ENCODE measurements at places on chromosomes 6 and 20.

DNA sequence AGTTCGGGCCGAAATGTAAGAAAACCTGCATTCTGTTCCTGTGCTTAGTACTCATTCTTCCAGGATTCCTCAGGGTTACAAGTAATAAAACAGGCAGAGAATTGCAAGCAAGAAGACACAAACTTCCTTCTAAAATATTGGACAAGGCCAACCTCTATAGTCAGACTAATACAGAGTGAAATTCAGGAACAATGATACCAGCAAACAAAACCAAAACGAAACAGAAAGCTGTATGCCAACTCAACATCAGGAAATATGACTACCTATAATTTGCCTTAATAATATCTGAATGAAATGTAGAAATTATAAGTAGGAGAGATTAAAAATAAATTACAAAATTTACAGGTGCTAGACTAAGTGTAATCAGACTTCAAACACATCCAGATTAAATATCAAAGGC lies 238.8 kb downstream of the HIVEP2 start:
- no peak for DNase-seq

- no peak for DNase-seq
These were observed 32.2 kb upstream of the IPCEF1 start for GRCh38 chr6:154388803-154389202.

GRCh38 chr6:44119704-44120262 lies 7.5 kb downstream of the MRPL14 start:
- no peak for DNase-seq

GRCh38 chr6:18388942-18389341 lies 1.8 kb downstream of the RNF144B start:
- DNase-seq: peak; percentile 77

- DNase-seq: no peak
These were observed 628 bp upstream of the CHRNA4 start for GRCh38 chr20:63361519-63362435.

GRCh38 chr20:10781526-10781925 lies 107.7 kb upstream of the JAG1 start:
- DNase-seq: no peak

DNA sequence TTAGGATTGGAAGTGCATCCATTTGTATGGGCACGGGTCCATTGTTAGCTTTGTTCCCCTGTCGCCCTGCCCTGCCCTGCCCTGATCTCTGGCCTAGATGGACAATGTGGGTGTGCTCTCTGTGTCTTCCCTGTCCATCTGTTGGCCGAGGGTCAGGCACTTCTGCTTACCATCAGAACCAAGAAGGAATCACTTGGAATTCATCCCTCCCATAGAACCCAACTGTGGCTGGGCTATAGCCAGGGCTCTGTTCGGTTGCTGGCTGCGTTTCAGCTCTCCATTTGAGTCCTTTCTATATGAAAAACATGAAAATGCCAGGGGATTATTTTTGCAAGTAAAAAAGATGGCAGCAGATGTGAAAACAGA lies 26.6 kb upstream of the TULP4 start:
- DNase-seq: no peak

DNA sequence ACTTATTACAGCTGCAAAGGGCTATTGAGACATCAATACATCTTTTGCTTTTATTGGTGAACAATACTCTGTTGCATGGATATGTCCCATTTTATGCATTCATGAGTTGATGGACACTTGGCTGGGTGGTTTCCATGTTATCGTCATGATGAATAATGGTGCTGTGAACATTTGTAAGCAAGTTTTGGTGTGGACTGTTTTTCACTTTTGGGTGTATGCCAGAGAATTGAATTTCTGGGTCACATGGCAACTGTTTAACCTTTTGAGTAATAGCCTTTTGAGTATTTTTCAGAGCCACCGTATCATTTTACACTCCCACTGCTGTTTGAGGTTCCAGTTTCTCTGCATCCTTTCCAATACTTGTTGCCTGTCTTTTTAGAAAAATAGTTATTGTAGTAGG lies 107.0 kb downstream of the JARID2 start:
- no peak for DNase-seq

DNA sequence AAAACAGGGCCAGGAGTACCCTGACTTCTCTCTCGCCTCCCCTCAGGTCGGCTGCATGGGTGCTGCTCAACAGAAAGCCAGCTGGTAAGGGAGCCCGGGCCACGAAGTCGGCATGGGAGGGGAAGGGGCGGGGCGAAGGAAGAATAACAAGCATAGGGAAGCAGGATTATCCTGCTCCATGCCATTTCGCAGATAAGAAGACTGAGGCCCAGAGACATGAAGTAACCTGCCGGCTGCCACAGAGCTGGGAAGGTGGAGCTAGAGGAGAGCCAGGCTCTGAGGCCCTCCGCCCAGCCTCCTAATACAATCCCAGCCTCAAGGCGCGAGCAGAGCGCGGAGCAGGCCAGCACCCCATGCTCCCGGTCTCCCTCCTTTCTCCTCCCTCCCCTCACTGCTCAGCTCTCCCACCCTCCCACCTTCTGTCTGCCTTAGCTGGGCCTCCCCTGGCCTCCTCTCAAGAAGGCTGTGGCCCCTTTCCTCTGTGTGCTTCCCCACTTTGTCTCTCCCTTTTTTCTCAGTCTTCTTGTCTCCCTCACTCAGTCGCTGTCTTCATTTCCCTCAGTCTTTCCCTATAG lies 13.2 kb upstream of the HMGA1 start:
- DNase-seq: no peak

All from GM04503 (cell line).